ENCODE measurements at places on chromosomes 5 and 9.

DNA sequence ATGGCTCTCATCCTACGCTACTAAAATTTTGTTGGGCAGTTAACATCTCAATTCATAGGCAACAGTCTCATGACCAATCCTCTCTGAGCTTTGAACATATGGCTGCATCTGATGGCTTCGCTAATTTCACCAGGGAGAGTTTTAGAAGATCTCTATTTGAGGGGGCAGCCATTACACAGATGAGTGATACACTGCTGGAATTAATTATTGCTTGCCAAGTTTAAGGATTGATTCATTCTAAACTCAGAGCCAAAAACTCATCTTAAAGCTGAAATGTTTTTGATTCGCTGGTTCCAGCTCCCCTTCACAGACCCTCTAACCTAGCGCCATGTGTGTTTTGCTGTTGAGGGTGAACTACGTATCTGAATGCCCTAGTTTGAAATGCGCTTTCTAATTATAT is 519.9 kb upstream of the WWC1 start:
- no peak for DNase-seq

DNA sequence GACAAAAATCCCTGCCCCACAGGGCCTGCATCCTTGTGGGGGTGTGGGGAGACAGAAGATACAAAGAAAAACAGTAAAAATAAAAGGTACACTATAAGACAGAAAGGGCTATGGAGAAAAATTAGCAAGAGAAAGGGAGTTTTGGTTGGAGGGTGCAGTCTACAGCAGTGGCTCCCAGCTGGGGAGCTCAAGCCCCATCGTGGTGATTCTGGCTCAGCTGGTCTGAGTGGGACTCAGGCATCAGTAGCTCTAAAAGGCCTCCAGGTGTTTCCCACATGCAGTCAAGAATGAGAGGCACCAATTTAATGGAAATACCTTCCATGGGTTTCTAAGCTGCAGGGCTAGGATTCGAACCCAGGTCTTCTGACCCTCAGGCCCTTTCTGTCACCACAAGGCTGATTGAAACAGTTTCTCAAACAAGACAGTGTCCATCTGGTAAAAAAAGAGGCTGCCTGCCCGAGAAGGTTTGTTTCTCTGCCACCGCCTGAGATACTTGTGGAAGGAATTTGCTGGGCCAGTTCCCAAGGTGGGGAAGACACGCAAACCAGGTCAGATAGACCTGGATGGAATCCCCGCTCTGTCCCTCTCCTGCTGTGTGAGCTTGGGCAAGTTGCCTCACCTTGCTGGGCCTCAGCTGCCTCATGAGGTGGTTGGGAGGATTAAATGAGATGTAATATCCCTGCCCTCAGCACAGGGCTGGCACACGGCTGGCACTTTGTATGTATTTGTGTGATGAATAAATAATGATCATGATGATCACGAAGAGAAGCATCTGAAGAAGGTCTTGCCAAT is 43.1 kb downstream of the COL27A1 start:
- no peak for DNase-seq

GRCh38 chr5:135534609-135535419 is 950 bp downstream of the NEUROG1 start:
- DNase-seq: no peak

- no peak for DNase-seq
Observed at GRCh38 chr9:27003426-27004077, 1.9 kb downstream of the LRRC19 start.

DNA sequence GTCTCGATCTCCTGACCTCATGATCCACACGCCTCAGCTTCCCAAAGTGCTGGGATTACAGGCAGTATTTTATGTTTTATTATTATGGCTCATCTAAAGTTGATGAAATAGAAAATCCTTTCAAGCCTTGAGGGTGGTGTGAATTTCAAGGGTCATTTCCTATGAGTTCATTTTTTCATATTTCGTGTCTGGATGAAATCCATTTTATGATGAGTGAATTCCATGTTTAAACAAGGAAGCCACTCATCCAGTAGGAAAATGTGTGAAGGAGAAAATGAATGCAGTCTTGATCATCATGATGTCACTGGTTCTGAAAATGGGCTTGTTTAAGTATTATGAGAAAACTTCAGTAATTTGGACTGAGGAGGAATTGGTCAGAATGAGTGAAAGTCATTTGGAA is 74.6 kb upstream of the ZSWIM6 start:
- no peak for DNase-seq

DNA sequence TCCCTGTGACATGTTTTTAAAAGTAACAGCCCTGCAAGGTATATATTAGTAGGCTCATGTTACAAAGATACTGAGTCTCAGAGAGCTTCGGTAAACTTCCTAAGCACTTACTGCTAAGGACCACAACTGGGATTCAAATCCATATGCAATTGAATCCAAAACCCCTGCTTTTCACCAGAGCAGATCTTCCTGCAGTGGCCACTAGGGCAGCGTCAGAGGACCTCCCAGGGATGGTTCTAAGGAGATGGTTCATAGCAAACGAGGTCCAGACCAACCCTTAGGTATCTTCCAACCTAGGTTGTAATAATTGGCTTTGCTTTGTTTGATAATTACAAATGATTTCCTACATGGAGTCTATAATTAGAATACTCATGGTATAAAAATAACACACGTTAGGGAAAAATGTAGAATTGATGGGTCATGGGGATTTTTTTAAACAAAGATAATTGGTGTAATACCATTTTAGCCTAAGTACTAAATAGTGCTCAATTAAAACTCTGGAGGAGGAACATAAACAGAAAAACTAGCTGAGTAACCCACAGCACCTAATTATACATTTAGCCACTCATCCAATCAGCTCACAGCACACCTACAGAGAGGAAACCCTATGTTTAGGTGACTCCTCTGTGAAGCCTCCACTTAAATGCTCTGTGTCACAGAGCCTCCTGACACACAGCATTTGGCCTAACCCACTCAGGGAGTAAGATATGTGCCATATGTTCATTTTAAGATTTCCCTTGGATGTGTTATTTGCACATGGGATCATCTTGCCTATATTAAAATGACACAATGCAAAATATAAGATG is 10.0 kb upstream of the CAST start:
- no peak for DNase-seq
